Activated naive CD8-positive, alpha-beta T cell treated with anti-CD3 and anti-CD28 coated beads, Interleukin-2, amount 50 U/mL, for 24 hours (primary cell): ENCODE measurements at places on chromosomes 7 and 10.

GRCh38 chr10:47029181-47030009, 118.2 kb downstream of the PTPN20 start:
- no peak for DNase-seq

- no peak for DNase-seq
Observed at GRCh38 chr10:3538291-3538655, 246.7 kb downstream of the KLF6 start.

- DNase-seq, result no peak
Observed at GRCh38 chr7:111919631-111920179, 286.5 kb downstream of the DOCK4 start.

DNA sequence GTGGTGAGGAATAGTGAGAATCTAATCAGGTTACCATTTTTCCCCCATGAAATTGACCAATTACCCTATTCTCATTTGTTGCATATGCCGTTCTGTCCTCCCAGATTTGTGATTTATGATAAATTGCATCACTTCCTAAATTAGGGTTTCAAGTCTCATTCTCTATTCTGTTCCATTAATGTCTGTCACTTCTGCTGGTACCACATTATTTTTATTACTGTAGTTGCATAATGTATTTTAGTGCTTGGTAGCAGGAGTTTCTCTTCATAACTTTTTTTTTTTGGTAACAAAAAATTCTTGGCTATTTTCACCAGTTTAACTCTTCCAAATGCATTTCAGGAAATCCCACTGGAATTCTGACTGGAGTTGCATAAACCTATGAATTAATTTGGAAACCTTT, 44.0 kb upstream of the FAM133B start:
- no peak for DNase-seq
